Activated CD4-positive, alpha-beta T cell treated with anti-CD3 and anti-CD28 coated beads, Interleukin-2, amount 10 ng/mL, durations not matched to agents 24 days and 14 days (primary cell): ENCODE measurements at places on chromosomes 7 and 10.

- no peak for DNase-seq
Measured at GRCh38 chr7:146090023-146090645, 26.5 kb upstream of the CNTNAP2 start.

GRCh38 chr7:157253850-157254249, 83.0 kb upstream of the DNAJB6 start:
- no peak for DNase-seq

- no peak for DNase-seq
Measured at GRCh38 chr10:88095223-88095721, 231.8 kb downstream of the PTEN start.

DNA sequence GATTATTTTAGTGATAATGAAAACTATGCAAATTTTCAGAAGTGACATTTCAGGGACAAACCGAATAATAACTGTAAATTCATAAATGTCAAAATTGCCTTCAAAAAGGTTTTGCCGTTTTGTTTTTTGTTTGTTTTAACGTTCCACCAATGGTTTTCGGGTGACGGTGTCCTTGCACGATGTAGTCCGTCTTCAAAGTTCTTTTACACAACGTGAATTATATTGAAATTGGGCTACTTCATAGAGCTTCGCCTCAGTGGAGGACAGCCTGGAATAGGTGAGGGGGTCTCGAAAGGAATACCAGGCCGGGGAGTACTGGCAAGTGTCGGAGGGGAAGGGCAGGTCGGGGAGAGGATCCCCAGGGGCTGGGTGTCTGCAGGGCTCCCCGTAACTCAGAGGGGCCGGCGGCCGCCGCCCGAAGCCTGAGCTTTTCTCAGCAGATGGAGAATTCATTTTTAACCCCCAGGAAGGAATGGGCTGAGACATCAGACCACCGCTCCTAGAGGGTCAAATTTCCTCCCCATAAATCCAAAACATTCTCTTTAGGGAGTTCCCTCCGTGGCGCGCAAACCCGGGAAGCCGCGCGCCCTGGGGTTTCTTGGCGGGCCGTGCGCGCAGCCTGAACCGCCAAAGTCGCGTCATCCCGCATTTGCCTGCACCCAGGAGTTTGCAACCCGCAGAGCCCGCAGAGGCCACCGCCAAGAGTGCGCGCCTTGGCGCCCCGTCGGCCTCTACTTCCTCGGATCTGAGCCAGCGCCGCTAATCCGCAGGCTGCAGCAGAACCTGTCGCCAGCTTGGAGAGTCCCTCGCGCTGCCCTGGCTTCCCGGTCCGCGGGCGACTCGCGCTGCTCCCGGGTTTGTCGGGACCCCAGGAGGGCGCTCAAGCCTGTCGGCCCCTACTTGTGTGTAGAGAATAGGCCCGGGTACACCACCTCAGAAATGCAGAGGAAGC, 17.3 kb upstream of the EVX1 start:
- no peak for DNase-seq

- no peak for DNase-seq
Measured at GRCh38 chr7:123674399-123675180, 18.9 kb downstream of the LMOD2 start.

DNA sequence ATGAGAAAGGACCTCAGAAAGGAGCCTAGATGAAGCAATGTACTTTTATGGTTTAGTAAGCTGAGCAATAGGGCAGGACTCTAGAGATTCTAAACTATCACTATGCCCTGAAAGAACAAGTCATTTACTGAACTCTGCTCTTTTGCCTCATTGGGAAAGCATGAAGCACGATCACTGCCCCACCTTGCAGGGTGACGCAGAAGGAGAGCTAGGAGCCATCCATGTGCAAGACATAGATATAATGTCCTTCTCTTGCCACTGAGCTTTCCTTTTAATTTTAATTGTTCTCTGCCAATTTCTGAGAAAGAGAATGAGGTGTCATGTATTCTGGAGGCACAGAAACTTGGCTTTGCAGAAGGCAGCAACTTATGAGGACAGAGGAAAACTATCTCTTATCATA, 108.3 kb downstream of the SORCS1 start:
- no peak for DNase-seq

DNA sequence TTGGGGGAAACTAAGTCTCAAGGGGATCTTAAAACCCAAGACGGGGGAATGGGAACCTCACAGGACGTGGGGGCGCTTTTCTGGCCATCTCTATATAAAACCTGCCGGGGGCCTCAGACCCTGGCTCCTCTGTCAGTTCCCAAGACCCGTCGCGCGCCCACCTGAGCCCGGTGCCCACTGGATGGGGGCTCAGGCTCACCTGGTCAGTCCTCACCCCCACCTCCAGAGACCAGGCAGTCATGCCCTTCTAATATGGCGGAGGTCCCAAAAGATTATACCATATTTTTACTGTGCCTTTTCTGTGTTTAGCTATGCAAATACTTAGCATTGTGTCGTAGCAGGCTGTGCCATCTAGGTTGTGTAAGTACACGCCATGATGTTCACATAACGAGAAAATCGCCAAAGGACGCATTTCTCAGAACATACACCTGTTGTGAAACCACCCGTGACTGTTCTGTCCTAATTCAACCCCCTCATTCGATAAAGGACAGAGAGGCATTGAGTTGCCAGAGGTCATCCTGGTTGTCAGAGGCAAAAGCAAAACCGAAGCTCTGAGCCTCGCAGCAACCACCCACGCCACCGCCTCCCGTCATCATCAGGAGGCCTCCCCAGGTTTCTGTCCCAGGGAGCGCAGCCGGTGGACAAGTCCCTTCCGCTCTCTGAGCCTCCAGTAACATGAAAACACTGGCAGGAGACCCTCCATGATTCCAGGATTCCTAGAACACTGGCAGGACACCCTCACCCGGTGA, 28.9 kb downstream of the OAT start:
- no peak for DNase-seq

DNA sequence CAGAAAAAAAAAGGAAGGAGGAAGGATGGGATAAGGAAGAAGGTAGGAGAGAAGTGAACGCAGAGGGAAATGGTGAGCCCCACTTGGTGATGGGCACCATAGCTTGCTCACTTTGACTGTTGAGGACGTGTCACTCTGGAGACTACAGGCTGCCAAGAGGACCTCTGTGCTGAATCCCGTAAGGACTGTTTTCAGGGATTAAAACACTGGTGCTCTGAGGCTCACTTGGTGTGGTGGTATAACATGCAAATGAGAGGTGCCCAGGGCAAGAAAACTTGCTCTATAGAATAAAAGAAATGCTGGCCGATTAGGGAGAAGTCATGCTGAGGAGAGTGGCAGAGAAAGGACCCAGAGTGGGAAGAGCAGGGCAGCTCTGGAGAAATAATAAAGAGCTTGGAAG, 5.3 kb upstream of the IL2RA start:
- DNase-seq, result no peak

DNA sequence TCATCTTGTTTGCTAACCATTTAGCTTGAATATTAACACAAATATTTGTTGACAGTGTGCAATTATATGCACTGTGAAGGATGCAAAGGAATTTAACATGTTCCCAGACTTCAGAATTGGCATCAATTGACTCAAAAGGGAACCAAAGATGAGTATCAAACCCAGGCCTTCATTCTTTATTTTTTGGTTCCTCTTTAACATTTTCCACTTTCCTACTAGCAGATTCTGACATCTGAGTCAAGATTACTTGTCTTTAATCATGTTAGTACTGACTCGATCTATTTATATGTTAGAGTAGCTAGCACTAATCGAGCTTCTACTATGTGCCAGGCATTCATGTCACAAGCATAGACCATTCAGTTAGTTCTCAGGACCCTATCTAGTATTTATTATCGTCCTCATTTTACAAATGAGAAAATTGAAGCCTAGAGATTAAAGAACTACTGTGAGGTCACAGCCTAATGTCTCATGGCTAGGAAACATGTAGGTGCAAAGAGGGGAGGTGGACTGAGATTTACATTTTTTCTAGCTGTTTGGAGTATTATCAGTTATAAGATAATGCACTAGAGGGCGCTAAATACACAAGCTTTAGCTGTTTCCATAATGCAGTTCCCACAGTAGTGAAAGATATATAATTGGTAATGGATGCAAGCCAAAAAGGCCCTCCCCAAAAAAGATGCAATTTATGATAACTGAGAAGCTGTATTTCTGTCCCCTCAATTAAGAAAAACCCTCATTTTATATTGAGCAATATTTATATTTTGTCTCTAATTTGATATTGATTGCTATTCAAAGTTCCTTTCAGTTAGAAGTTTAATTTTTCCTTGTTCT, 32.9 kb upstream of the KMT2E start:
- peak; percentile 72 for DNase-seq

DNA sequence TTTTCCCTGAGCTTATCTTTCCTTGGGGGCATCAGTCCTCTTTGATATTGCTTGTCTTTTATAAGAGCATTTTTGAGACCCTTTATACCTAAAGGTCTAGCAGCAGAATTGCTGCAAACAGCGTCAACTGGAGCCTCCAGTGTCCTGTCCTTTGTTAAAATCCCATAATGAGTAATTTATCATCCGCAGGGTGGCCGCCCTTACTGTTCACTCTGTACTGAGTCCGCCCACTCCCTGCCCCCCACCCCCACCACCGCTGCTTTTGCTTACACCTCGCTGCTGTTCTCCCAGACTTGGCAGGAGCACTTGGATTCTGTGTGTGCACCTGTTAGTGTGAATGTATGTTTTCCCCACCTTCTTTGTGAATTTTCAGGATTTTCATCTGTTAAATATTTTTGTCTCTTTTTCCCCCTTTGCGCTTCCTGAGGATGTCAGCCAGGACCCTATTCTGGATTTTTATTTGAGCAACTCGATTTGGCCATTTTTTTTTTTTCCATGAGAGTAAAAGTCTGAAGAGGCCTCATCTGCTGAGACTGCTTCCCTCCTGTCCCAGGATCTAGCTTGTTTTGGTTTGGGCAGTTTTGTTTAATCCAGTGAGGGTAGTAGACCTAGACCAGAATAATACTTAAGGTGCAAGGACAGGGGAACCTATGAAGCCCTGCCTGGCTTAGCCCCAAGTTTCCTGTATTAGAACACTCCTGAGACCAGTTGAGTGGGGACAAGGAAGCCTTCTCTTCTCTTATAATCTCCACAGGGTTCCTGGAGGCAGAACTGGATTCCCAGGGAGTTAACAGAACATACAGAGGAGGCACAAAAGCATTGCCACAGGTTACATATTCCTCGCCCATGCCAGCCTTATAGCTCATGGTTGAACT, 8.2 kb downstream of the AGFG2 start:
- DNase-seq, result no peak

- no peak for DNase-seq
Measured at GRCh38 chr7:39637400-39637799, 14.0 kb downstream of the RALA start.

GRCh38 chr7:136677471-136678365, 190.7 kb upstream of the CHRM2 start:
- no peak for DNase-seq

DNA sequence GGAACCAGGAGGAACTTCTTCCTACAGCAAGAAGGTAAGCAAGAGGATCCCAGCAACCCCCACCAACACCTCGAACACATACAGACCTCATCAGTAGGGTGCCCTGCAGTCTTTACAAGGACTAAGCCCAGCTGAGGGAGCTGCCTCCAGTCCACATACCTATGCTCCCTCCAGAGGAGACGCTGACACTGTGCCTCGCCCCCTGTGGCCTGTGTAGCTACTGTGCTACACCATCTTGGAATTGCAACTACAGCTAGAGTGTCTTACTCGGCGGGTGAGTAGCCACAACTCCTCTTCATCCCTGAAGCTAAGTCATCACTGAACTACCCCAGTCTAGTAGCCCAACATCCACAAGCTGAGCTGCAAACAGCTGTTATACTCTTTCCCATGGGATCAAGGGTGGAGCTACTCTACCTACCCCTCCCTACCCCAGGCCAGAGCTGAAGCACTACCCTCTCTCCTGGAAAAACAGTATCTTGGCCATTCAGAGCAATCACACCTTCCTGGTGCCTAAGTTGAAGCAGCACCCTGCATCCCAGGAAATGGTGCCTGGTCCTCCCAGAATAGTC, 42.2 kb upstream of the CAMK2B start:
- no peak for DNase-seq

- DNase-seq, result no peak
Measured at GRCh38 chr10:17217631-17218232, 10.3 kb upstream of the VIM start.

- DNase-seq, result no peak
Measured at GRCh38 chr10:46052057-46052790, 6.2 kb upstream of the MSMB start.

DNA sequence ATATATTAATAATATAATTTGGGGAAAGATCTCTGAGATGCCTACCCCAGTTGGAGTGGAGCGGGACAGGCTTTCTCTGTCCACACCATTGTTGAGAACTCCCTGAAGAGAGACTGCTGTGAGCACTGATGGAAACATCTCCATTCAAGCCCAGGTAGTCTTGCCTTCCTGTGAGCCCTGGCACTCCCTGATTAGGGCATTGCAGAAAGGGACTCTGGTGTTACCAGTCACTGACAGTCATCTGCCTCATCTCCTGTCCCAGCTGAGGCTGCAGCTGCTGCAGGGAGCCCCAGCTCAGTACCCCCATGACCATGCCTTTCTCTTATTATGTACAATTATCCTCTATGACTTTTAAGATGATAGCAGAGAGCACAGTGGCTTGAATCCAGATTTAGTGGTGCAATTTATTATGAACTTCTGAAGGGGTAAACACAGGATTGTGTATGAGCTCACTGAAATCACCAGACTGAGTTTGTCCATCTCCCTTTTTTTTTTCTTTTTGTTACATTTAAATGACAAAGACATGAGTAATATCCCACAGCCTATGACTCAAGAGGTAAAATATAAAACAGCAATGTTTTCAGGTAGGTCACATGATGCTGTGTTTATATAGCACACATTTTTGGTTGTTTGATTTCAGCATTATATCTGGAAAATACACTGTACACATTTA, 236.9 kb downstream of the SLC25A13 start:
- DNase-seq, result no peak

DNA sequence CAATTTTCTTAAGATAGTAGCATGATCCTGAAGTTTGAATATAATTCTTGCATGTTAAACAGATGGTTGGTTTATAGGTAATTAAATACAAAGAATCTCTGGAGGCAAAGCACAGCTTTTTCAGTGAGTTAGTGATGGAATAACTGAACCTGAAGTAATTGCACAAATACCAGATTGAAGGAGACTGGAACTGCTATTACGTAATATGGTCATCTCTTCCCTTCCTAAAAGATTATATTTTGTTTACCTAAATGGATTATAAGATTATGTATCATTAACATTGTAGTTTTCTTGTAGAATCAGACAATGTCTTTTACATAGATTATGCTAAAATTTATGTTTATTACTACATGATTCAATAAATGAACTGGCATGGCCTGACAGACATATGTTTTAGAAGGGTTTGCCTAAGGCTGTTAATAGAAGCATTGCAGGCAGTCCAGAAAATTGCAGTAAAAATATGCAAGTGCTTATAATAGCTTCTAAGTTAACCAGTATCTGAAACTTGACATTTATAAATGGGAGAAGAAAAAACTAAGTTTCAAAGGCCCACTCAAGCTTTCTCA, 35.8 kb upstream of the GPR37 start:
- DNase-seq, result no peak

GRCh38 chr7:149097088-149097487, 6.6 kb upstream of the ZNF786 start:
- no peak for DNase-seq
